RWPE2 (cell line): ENCODE measurements at places on chromosomes 2 and 18.

- H3K27me3 ChIP-seq: no peaks in the 10 kb centered on the region
- no peak overlapping the region for H3K4me3 ChIP-seq
- H3K27ac ChIP-seq: no peak overlapping the region
Measured at GRCh38 chr2:24521162-24521857, 30.3 kb downstream of the NCOA1 start.

DNA sequence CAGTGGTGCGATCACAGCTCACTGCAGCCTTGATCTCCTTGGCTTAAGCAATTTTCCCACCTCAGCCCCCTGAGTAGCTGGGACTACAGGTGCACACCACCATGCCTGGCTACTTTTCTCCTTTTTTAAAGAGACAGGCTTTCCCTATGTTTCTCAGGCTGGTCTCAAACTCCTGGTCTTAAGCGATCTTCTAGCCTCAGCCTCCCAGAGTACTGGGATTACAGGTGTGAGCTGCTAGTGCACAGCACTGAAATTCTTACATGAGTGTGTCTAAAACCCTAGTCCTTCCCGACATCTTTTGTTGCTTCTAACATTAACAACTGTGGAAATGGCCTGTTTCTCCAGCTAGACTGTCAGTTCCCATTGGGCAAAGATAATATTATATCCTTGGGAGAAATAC, 2.9 kb downstream of the UGP2 start:
- H3K27me3 ChIP-seq: no peaks in the 10 kb centered on the region
- H3K36me3 ChIP-seq: peaks cover 11% of the 10 kb centered on the region
- H3K4me1 ChIP-seq: peaks cover 14% of the 10 kb centered on the region
- no peak overlapping the region for H3K27ac ChIP-seq

DNA sequence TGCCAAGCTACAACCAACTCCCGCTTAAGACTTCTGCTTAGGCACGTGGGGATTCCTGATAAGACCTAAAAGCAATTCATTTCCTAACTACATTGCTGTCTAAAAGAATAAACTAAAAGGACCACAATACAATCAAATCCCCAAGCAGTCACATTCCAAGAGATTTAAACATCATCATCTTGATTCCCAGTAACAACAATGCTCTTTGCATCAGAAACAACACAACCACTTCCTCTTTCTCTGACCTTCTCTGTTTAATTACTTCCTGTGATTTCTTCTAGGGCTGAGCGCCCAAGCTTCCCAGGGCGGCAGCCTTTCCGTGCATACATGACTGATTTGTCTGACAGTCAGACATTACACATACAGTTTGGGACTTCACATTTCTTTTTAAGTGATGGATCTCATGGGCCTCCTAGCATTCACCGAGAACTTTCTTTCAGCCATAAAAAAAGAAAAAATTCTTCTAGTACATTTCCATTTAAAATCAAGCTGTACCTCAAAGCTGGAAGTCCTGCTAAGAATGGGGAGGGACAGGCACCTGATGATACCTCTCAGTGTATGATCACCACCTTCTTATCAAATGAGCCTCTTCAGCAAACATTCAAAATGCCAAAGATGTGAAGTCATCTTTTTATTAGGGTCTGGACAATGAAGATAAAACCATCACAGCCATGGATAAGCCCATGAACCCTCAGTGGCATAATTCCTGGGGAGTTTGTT, 11.5 kb downstream of the SPRED2 start:
- DNase-seq: no peak
- H3K27ac ChIP-seq: peak overlapping the region; percentile 67
- H3K27me3 ChIP-seq: no peaks in the 10 kb centered on the region

GRCh38 chr2:64657411-64657810, 3.7 kb upstream of the SERTAD2 start:
- no peaks in the 10 kb centered on the region for H3K27me3 ChIP-seq
- H3K4me3 ChIP-seq: no peak overlapping the region
- H3K36me3 ChIP-seq: no peaks in the 10 kb centered on the region
- peaks cover 20% of the 10 kb centered on the region for H3K4me1 ChIP-seq
- H3K27ac ChIP-seq: no peak overlapping the region

- H3K27ac ChIP-seq: no peak overlapping the region
- no peaks in the 10 kb centered on the region for H3K36me3 ChIP-seq
- H3K4me1 ChIP-seq: no peaks in the 10 kb centered on the region
- no peak for DNase-seq
- H3K27me3 ChIP-seq: no peaks in the 10 kb centered on the region
Measured at GRCh38 chr2:57726294-57726693, 320.3 kb upstream of the VRK2 start.

DNA sequence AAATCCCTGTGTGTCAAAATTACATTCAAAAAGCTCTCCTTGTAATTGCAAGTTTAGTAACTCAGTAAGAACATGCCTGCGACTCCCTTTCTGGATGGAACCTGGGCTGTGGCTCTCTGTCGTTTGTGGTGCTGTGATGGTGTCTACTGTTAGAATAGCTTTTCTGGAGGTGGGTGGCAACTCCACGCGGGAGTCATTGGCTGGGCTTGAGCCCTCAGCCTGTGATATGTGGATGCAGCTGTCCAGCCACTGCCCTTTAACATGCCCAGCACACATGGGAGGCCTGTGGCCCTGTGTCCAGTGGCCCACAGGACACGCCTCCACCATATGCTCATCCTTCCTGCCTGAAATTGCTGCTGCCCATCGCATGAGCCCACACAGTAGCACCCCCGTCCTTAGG, 124.2 kb downstream of the RNF144A start:
- H3K4me1 ChIP-seq: no peaks in the 10 kb centered on the region
- H3K36me3 ChIP-seq: no peaks in the 10 kb centered on the region
- no peak for DNase-seq
- no peak overlapping the region for H3K4me3 ChIP-seq
- peaks cover 9% of the 10 kb centered on the region for H3K27me3 ChIP-seq
- no peak overlapping the region for H3K27ac ChIP-seq

GRCh38 chr2:27072920-27073319, 1.5 kb upstream of the OST4 start:
- no peak for DNase-seq
- H3K4me1 ChIP-seq: peaks cover 3% of the 10 kb centered on the region

DNA sequence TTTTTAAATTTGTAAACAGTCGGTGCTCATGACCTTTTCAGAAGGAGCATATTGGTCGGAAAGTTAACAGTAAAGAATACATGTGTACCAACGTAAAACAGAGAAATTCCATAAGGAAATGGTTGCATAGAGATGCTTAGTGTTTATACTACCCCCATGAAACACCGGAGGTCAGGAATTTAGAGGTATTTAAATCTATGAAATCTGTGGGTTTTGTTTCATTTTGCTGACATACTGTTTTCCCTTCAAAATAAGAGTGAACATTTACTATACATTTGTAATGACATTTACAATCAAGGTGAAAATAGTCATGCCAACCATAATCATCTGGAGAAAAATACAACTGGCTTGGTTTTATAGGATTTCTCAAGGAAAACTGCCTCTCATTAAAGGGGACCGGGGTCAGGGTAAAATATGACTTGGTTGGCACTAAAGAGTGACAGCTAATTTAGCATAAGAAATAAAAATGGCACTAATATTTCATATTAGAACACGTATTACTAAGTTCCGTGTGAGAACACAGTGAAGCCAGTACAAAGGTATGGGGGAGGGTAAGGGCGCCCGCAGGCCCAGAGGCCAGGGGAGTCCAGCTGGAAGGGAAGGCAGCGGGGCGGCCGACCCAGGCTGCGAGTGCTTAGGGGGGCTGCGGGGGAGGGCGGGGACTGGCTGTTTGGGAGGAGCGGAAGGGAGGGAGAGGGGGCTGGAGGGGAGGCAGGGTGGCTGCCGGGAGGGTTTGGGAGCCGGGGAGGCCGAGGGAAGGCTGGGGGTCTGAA, 1.1 kb upstream of the RNU4ATAC start:
- H3K4me1 ChIP-seq: peaks cover 63% of the 10 kb centered on the region
- H3K4me3 ChIP-seq: peak overlapping the region; percentile 55
- no peak for DNase-seq
- peaks cover 39% of the 10 kb centered on the region for H3K36me3 ChIP-seq

- no peak overlapping the region for H3K4me3 ChIP-seq
- H3K27me3 ChIP-seq: no peaks in the 10 kb centered on the region
- peaks cover 2% of the 10 kb centered on the region for H3K4me1 ChIP-seq
- no peak for DNase-seq
- H3K27ac ChIP-seq: no peak overlapping the region
- H3K36me3 ChIP-seq: no peaks in the 10 kb centered on the region
Measured at GRCh38 chr18:58144671-58145285, 100.8 kb downstream of the NEDD4L start.

DNA sequence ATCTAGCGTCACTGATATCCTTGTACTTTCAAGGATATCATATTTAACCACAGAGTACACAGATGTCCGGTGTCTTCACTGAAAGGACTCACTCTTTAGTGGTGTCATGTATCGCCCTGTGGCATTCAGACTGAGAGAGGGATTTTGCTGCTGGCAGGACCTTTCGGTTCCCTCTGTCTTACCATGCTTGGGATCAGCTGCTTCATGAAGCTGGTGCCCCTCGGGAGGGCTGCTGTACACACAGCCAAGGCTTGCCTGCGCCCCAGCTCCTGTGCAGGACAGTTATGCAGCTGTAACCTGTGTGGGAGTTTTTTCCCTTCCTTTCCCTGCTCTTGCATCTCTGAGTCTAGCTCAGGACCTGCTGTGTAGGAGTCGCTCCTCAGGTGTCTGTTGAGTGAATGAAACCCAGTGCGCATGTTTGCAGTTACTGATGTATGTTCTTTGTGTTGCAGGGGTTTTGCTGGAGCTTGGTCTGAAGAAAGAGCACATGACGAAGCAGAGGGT, 64.4 kb downstream of the GREB1 start:
- H3K4me3 ChIP-seq: no peak overlapping the region
- DNase-seq: no peak
- no peaks in the 10 kb centered on the region for H3K27me3 ChIP-seq
- H3K4me1 ChIP-seq: no peaks in the 10 kb centered on the region

GRCh38 chr2:108171657-108172056, 68.1 kb upstream of the SULT1C3 start:
- no peak overlapping the region for H3K4me3 ChIP-seq
- no peaks in the 10 kb centered on the region for H3K4me1 ChIP-seq
- no peaks in the 10 kb centered on the region for H3K36me3 ChIP-seq
- no peak overlapping the region for H3K27ac ChIP-seq
- DNase-seq: no peak
- H3K27me3 ChIP-seq: peaks cover 8% of the 10 kb centered on the region

- peak; percentile 92 for DNase-seq
- H3K4me1 ChIP-seq: peaks cover 67% of the 10 kb centered on the region
- H3K36me3 ChIP-seq: peaks cover 12% of the 10 kb centered on the region
- peak overlapping the region; percentile 100 for H3K27ac ChIP-seq
Measured at GRCh38 chr2:110105608-110106467, 9.8 kb downstream of the MALL start.

- peaks cover 7% of the 10 kb centered on the region for H3K36me3 ChIP-seq
- H3K27me3 ChIP-seq: no peaks in the 10 kb centered on the region
- H3K4me1 ChIP-seq: no peaks in the 10 kb centered on the region
Measured at GRCh38 chr2:30527859-30528258, 80.8 kb downstream of the LCLAT1 start.

DNA sequence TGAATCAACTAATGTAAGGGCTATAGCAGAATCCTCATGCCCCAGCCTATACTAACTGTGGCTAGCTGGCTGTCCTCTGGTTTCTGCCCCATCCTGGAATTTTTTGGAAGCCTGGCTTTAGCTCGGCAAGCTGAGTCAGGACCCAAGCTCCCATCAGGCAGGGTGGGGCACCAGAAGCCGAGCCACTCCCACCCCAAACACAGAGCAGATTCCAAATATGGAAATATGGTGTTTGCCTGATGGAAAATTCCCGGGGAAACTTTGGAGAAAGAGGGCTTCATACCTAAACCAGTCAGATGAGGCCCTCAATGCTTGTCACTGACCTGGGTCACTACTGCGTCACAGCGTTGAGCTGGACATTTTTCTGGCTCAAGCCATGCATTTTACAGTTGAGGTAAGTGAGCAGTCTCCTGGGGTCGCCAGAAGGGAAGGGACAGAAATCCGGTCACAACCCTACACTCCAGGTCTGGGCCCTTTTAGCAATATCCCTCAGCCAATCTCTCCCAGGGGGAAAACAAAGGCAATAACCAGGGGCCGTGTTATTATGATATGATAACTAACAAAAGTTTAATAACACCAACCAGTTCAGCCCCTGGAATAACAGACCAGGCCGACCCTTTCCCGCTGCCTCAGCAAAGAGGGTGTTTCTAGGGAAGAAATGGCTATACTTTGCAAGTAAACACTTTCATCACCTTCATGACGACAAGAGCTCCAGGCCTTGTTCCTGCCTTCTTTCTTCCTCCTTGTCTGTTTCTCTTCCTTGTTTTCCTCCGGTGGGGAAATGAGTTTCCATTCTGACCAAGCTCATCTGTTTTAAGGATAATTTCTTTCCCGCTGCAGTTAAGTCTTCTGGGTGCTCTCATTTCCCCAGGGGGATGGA, 37.7 kb downstream of the PSD4 start:
- no peak for DNase-seq
- H3K27ac ChIP-seq: peak overlapping the region; percentile 19
- no peaks in the 10 kb centered on the region for H3K36me3 ChIP-seq
- no peaks in the 10 kb centered on the region for H3K27me3 ChIP-seq

GRCh38 chr2:156538083-156538504, 101.9 kb downstream of the GPD2 start:
- no peak overlapping the region for H3K27ac ChIP-seq
- H3K4me1 ChIP-seq: peaks cover 6% of the 10 kb centered on the region
- H3K36me3 ChIP-seq: no peaks in the 10 kb centered on the region
- no peak for DNase-seq
- no peak overlapping the region for H3K4me3 ChIP-seq
- H3K27me3 ChIP-seq: no peaks in the 10 kb centered on the region

GRCh38 chr2:200732866-200733265, 78.8 kb upstream of the BZW1 start:
- H3K4me3 ChIP-seq: no peak overlapping the region
- DNase-seq: no peak
- H3K27me3 ChIP-seq: no peaks in the 10 kb centered on the region
- no peaks in the 10 kb centered on the region for H3K36me3 ChIP-seq
- H3K4me1 ChIP-seq: no peaks in the 10 kb centered on the region

- H3K4me3 ChIP-seq: no peak overlapping the region
- peaks cover 60% of the 10 kb centered on the region for H3K36me3 ChIP-seq
- peak overlapping the region; percentile 34 for H3K27ac ChIP-seq
- no peaks in the 10 kb centered on the region for H3K27me3 ChIP-seq
Measured at GRCh38 chr2:160305081-160305750, 105.1 kb upstream of the ITGB6 start.

GRCh38 chr2:145380436-145381017, 860.6 kb upstream of the ZEB2 start:
- no peaks in the 10 kb centered on the region for H3K36me3 ChIP-seq
- no peaks in the 10 kb centered on the region for H3K4me1 ChIP-seq
- H3K4me3 ChIP-seq: no peak overlapping the region
- no peak overlapping the region for H3K27ac ChIP-seq
